ENCODE measurements at places on chromosomes 12 and 14. TPM values are rescaled to one million over a fixed set of nuclear protein-coding genes. Genes with fewer than 3 reads are reported as not detected.

The PPP1R36 gene
- total RNA-seq: 0.28 TPM

The TBPL2 gene
- not detected for total RNA-seq

The RNF212B gene
- not detected for total RNA-seq

The SLC5A8 gene
- total RNA-seq: not detected

The GLT8D2 gene
- total RNA-seq: 14.8 TPM
